ENCODE measurements at places on chromosomes 5 and 9.

DNA sequence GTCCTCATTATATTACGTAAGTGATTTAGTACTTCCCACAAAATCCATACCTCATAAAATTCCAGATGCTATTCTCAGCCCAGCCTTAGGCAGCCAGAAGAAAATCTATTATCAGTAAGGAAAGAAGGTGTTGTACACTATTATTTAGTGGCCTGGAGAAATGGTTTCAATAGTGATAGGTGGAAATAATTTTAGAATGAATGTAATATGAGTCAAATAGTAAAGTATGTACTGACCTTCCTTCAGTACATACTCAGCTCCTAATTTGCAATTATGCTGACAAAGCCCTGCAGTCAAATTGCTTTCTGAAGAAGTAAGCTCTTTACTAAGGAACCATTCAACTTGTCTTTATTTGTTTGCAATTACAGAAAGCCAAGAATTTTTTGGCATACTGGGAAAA lies 409.2 kb downstream of the HTR1A start:
- no peak for DNase-seq

DNA sequence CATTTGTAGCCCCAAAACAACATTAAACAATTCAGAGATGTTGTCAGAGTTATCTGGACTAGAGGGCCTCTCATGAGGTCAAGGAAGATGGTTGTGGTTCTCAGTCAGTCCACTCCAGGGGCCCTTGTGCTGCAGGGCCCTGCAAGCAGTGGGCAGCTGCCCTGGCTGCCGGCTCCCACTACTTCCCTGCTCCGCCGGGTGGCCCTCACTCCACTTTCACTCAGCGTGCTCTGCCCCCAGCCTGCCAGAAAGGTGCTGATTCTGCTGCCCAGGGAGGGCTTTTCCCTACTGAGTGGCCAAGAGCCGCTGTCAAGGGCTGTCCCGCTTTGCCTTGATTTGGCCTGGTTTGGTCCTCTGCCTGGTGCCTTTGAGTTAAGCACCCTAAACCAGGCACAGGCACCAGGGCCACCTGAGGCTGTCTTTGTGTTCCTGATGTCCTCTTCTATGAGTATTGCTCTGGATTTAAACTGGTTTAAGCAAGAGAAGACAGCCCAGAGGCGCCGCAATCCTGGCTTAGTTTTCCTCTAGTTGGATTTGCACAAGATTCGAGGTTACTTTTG lies 117.2 kb downstream of the GADD45G start:
- no peak for DNase-seq

- DNase-seq = no peak
Measured at GRCh38 chr5:77841616-77842015, 65.5 kb upstream of the TBCA start.

GRCh38 chr5:54996466-54996865 lies 11.1 kb upstream of the ESM1 start:
- DNase-seq = no peak

DNA sequence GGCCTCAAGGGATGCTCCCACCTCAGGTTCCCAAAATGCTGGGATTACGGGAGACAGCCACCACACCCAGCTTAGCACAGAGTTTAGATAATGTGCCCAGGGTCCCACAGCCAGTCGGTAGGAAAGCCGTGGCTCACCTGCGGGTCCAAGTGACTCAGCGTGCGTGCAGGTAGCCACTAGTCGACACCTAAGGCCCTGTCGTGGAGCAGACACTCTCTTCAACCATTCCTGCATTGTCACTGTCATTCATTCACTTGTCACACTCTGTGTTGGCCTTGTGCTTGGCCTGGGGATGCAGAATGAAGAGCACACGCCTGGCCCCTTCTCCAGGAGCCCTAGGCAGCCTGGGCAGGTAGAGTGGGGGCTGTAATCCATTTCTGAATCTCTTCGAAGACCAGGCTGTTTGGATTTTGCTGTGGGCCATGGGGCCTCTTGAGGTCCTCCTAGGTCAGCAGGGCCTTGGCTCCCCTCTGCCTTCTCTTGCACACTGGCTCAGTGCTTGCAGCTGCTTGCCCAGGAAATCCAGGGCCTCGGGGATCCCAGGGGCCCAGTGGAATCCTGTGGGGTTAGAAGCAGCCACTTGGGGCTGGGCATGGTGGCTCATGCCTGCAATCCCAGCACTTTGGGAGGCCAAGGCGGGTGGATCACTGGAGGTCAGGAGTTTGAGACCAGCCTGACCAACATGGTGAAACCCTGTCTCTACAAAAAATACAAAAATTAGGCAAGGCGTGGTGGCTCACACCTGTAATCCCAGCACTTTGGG lies 6.1 kb upstream of the AIF1L start:
- no peak for DNase-seq

DNA sequence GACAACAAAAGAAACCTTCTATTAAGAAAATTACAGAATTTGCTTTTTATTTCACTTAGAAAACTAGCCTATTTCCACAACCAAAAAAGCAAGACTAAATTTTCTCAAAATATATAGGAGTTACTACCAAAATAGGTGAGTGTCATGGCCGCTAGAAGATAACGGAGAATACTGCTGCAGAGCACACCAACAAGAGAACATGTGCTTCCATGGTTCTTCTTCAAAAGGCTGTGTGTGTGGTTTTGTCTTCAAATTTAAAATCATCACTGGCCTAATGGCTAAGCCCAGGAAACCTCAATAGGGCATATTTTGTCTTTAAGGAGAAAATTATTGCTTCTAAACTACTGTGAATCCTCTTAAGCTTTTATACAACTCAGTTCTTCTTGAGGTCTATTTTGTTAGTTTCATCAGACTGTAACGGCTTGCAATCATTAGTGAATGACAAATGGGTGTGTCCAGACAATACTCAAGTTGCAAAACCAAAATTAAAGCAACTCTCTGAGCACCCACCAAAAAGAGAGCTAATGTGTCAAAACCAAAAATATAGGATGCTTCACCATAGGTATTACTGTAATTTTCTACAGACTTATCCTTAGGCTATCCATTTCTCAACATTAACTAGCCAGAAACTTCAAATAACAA lies 3.3 kb downstream of the SETX start:
- DNase-seq = no peak

GRCh38 chr5:1190837-1191239 lies 10.6 kb upstream of the SLC6A19 start:
- no peak for DNase-seq

GRCh38 chr5:16975950-16976624 lies 40.0 kb upstream of the MYO10 start:
- no peak for DNase-seq

DNA sequence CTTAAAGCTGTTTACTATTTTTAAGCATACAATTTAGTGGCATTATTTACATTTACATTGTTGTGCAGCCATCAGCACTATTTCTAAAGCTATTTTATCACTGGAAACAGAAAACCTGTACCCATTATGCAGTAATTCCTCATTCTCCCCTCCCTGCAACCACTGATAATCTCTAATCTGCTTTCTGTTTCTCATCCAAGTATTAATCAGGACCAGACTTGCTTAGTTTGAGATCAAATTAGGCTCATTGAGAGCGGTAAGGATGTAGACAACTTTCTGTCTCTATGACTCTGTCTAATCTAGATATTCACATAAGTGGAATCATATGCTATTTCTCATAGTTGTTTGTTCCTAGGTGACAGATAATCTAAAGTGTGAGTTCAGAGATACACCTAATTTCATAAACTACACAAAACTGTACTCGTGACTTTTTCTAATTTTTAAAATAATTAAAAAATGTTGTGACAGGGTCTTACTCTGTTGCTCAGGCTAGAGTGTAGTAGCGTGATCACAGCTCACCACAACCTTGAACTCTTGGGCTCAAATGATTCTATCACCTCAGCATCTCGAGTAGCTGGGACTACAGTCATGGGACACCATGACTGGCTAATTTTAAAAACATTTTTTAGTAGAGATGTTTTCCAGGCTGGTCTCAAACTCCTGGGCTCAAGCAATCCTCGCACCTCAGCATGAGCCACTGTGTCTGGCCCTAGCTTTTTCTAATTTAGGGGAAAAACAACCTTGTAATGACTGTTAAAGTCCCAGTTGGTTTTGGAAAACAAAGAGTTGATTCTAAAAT lies 37.6 kb downstream of the BDP1 start:
- DNase-seq = no peak

GRCh38 chr5:27821681-27822080 lies 783.3 kb upstream of the CDH9 start:
- no peak for DNase-seq

- DNase-seq = no peak
Measured at GRCh38 chr9:84556556-84556955, 113.0 kb upstream of the NTRK2 start.

DNA sequence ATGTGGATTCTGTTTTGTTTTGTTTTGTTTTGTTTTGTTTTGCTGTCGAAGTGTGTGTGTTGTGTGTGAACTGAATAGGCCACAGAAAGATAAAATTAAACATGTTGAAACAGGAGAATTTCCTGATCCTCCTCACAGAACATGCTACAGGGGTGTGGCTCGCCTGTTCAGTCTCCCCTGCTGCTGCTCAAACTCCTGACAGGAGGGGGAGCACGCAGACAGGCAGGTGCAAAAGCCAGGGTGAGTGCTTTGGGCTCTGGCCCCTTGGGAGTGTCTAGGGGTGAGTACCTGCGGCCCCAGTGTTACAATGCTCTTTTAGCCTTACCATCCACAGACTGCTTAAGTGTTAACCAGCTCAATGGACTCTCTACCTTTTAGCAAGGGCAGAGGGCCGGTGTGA lies 473.5 kb downstream of the MAT2B start:
- no peak for DNase-seq

GRCh38 chr5:108753877-108754276 lies 6.2 kb downstream of the FER start:
- DNase-seq = no peak

DNA sequence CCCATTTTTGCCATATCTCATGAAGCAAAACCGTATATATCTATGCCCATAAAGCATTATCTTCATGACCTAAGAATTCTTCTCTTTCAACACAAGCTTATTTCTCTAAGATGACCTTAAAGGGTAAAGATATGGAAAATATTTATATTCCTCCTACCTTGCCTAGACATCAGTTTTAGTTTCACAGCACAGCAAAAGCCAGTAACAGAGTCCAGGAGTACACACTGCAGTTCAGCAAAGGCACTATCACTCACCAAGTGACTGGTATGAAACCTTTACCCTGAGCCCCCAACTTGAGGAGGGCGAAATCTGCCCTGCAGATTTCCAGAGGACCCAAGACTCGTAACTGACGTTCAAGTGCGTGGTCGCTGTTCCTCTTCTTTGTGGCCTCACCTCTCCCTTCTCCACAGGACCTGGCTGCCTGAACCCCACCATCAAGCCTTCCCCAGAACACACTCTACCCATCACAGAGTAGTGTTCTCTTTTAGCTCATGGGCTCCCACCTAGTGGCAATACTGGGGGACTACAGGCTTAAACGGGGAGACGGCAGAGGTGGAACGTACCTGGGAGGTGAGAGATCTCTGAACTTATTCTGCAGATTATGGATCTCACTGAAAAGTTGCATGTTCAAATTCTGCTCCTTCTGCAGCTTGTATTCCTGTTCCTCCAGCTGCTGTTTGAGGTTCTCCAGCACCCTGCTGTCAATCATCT lies 141.0 kb downstream of the CDK5RAP2 start:
- no peak for DNase-seq

GRCh38 chr9:89878687-89879086 lies 273.9 kb downstream of the GADD45G start:
- DNase-seq = no peak

DNA sequence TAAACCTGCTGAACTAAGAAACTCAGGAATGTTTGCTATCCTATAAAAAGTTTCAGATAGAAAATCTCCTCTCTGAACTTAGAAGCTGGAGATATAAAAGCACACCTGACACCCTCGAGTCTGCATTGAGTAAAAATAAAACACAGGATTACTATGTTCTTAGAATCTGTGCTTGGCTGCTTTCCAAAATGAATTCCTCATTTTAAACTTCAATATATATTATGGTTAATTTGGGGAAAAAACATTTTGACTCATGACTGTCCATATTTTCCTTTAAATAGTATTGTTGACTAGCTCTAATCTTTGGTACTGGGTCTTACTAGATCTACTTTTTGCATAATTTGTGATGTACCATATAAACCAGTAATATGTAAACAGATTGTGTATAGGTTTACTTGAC lies 36.7 kb downstream of the FBXW2 start:
- no peak for DNase-seq

GRCh38 chr5:82635561-82636288 lies 357.6 kb upstream of the RPS23 start:
- no peak for DNase-seq

DNA sequence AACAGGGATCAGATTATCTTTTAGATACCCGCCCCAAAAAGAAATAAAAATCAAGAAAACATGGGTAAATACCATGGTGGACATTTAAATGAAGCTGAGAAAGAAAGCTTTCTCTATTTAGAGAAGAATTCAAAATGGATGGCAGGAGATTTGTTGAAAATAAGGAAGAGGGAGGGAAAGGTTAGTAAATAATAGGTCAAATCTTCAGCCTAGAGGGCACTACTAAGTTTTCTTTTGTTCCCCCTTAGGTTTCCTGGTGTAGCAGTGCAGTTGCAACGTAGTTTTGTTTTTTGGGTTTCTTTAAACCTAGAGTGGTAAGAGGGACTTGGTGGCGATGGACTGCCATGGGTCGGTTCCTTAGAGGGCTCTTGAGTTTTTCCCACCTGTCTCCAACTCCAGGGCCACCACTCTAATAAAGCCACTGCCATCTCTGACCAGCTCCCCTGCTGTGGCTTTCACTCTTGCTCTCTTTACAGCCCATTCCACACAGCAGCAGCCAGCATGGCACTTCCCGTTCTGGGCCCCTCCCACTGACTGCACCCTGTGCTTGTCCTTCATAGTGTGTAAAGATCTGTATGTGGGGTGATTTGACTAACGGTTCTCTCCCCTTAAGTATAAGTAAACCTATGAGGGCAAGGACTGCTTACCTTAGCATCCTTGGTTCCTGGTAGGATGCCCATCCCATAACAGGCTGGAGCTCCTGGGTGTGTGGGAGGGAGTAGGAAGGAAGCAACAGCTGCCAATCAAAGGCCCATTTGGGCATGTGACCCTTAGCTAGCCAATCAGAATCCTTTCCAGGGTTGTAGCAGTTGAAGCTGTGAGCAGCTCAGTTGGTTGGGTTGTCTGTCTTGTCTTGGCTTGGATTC lies 118.3 kb downstream of the SLC1A3 start:
- no peak for DNase-seq

DNA sequence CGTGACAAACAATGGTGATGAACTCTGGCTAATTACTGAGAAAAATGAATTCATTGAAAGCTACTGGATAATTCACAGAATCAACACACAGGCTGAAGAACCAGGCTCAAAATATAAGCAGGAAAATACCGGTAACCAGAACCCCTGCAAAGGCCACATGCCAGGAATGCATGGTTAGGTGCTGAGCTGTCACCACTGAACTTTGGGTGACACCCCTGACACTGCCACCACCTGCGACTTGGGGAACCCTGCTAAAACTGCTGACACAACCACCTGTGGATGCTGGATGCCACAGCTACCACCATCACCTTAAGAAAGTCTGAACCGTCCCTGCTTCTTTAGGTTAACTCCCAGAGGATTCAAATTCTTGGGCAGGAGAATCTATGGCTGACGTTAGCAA lies 72.0 kb upstream of the NR4A3 start:
- DNase-seq = no peak

- DNase-seq = no peak
Measured at GRCh38 chr5:178492278-178492677, 97.9 kb downstream of the COL23A1 start.

GRCh38 chr9:88184976-88185375 lies 46.7 kb upstream of the SPATA31C2 start:
- DNase-seq = no peak

GRCh38 chr5:169178754-169179153 lies 122.2 kb downstream of the SLIT3 start:
- no peak for DNase-seq
